Glomerular endothelial cell (primary cell): ENCODE measurements at places on chromosomes 11 and 22.

DNA sequence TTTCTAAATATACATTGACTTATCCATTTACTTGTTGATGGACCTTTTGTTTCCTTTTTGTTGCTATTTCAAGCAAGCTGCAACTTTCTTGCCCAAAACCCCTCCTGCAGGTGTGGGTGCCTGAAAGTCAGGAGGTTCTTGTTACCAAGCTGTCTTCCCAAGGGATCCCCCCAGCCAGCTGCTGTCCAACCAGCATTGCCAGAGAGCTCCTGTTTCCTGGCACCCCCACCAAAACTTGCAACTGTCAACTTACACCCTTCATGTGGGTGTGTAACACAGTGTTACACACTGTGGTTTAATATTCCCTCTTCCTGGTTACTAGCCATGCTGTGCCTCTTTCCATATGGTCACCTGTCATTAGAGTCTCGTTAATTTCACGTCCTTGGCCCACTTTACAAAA is 1.6 kb upstream of the KRTAP5-1 start:
- DNase-seq: no peak

- DNase-seq: no peak
Measured at GRCh38 chr22:22609291-22609690, 35.1 kb upstream of the GGTLC2 start.

DNA sequence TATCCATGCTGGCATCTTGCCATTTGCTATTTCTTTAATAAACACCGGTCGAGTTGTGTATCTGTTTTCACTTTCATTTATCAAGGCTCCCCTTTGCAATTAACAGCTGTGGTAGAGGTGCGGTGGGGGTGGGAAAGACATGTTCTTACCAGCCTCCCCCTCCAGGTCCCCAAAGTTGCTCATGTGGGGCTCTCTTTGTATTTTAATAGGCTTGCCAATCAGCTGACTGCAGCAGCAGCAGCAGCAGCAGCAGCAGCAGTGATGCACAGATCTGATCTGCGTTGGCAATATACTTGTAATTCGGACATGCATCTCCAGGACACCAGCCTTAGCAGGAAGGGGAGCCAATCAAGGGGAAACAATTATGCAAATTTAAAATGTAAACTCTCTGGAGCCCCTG is 40.3 kb upstream of the E2F8 start:
- no peak for DNase-seq

GRCh38 chr22:45335021-45335818 is 25.5 kb downstream of the FAM118A start:
- DNase-seq: no peak

DNA sequence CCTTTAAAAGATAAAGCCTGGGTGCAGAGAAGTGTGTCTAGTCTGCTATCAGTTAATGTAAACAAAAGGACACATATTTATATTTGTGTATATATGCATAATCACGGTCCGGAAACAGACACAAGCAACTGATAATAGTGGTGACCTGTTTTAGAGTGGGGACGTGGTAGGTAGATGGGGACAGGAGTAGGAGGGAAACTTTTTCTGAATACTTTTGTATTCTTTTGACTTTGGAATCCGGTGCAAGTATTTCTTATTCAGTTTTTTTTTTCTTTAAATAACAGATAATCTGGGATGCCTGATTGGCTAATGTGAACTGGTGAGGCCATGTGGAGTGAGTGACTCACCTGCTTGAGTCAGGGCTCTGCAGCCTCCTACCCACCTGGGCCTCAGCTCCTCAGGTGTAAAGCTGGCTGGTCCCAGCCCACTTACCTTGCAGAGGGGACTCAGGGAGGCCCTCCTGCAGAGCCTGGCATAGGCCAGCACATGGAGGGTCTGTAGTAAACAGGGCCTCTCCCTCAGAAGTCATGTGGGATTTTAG is 15.3 kb downstream of the MICAL2 start:
- no peak for DNase-seq

DNA sequence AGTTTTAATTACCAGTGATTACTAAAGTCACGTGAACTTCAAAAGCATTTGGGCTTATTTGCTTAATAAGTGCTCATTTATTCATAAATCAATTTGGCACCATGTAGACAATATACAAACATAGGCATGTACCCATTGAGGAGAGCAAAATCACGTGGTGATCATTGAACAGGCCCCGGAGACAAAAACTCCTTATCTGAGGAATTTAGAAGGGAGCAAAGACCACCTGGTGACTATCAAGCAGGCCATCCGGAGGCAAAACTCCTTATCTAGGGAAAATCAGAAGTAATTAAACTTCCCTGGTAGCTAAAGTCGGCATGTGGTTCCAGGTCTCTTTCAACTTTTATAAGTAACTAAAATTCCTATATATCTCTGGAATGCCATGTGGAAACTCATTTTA is 5.7 kb upstream of the BTBD10 start:
- no peak for DNase-seq

DNA sequence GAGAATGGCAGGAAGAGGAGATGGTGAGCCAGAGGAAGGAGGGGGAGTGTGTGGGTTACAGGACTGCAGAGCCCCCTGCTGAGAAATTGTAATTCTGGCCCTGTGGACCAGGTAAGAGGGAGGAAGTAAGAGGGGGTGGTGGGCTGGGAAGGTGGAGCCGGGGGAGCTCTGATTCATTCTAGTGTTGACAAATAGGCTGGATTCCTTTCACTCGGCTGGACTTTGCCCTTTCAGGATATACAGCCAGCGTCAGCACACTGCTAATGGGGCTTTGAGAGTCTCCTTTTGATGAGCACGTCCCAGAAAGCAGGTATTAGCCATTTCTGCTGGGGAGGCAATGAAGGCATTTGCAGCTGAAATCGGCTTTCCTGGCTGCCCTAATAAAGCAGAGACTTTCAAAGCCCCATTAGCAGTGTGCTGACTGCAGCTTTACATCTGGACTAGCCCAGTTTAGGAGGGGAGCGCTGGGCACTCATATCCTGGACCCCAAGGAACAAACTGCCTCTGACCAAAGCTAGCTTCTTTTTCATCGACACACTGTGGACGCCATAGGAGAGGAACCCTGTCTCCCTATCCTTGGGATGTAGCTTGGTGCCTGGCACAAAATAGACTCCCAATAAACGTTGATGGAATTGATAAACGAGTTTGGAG is 44.8 kb upstream of the CADM1 start:
- no peak for DNase-seq

GRCh38 chr11:67387069-67387468 is 4.7 kb upstream of the RAD9A start:
- DNase-seq: no peak

DNA sequence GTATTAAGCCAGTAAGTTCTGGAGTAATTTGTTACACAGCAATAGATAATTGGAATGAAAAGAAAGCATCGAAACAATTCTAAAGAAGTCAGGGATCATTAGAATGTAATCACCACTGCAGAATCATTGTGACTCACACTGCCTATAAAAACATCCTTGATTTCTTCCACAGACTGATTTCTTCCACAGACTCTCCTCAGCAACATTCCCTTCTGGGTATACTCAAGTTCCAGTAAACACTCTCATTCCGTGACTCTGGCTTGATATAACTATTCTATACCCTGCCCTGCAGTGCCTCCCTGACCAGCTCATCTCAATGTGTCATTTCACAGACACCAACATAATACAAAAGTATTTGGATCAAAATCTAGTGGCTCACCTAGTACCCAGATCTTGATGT is 120.5 kb downstream of the BBOX1 start:
- no peak for DNase-seq

- DNase-seq: no peak
Measured at GRCh38 chr22:45164270-45165088, 754 bp downstream of the NUP50 start.

- no peak for DNase-seq
Measured at GRCh38 chr11:100467821-100468508, 219.1 kb upstream of the ARHGAP42 start.

- DNase-seq: no peak
Measured at GRCh38 chr11:109077291-109077920, 344.6 kb upstream of the C11orf87 start.

- DNase-seq: no peak
Measured at GRCh38 chr11:96035740-96036078, 111.8 kb upstream of the MTMR2 start.
